Trophoblast cell (in vitro differentiated cells and primary cell): ENCODE measurements at places on chromosomes 5 and 9.

DNA sequence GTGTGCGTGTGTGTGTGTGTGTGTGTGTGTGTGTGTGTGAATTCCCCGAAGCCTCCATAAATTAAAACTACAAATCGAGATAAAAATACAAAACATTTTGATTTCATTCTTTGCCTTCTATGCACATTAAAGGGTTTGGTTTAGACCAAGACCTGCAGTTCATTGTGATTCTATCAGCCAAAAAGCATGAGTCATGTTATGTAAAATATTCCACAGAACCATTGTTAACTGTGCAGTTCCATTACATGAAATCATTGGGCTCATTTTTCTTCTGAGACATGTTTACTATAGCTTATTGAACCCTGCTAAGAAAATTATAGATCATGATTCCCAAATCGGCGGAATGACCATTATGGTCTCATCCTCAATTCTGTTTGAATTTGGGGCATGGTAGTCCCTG lies 11.7 kb downstream of the CAVIN4 start:
- peaks cover 5% of the 10 kb centered on the region for H3K36me3 ChIP-seq
- DNase-seq: no peak
- no peak overlapping the region for H3K4me3 ChIP-seq
- no peak overlapping the region for H3K27ac ChIP-seq
- H3K27me3 ChIP-seq: no peaks in the 10 kb centered on the region
- H3K4me1 ChIP-seq: no peaks in the 10 kb centered on the region

GRCh38 chr9:3856592-3856991 lies 330.8 kb upstream of the RFX3 start:
- H3K27me3 ChIP-seq: no peaks in the 10 kb centered on the region
- no peak overlapping the region for H3K27ac ChIP-seq
- H3K4me1 ChIP-seq: no peaks in the 10 kb centered on the region

DNA sequence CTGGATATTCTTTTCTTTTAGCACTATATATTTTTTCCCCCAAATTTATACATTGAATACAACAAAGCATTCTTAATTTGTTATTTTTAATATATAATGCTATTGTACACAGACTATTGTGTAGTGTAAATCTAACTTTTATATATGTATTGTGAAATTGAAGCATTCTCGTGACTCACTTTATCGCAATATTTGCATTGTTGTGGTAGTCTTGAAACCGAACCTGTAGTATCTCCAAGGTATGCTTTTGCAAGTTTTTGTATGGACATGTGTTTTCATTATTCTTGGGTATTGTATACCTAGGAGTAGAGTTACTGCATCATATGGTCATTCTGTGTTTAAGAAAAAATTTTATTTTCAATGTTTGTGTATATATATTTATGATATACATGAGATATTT lies 49.6 kb downstream of the NSD1 start:
- peaks cover 9% of the 10 kb centered on the region for H3K36me3 ChIP-seq
- no peaks in the 10 kb centered on the region for H3K4me1 ChIP-seq
- H3K4me3 ChIP-seq: no peak overlapping the region
- DNase-seq: no peak

DNA sequence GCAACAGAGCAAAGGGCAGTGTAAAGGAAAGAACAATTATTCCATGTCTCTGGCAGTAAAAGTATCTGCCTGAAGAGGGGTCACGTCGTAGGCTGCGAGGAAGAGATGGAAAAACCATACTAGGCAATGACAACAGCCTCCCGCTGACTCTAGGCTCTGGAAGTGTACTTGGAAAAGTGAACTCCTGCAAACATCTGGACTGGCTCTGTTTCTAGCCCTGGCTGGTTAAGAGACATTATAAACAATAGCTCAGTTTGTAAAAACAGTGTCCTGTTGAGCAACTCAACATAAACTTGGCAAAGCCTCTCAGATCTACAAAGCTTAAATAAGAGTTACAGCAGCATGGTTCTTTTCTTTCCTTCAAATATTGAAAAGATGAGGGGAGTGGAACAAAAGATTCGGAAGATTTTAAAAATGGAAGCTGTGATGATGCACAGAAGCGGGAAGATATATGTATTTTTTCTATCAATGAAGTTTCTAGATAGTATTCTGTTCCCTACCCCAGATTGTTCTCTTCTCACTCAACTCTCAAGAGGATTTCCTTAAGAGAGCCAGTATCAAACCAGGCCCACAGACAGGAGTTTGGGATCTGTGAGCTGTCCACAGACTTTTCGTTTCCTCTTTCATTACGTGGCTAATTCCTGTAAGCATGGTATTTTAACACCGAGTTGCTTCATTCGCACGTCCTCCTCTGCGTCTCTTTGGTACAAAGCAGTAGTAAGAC lies 79.4 kb downstream of the SPTLC1 start:
- no peaks in the 10 kb centered on the region for H3K27me3 ChIP-seq
- no peak for DNase-seq
- H3K4me3 ChIP-seq: no peak overlapping the region
- peaks cover 37% of the 10 kb centered on the region for H3K36me3 ChIP-seq
- H3K4me1 ChIP-seq: peaks cover 7% of the 10 kb centered on the region

DNA sequence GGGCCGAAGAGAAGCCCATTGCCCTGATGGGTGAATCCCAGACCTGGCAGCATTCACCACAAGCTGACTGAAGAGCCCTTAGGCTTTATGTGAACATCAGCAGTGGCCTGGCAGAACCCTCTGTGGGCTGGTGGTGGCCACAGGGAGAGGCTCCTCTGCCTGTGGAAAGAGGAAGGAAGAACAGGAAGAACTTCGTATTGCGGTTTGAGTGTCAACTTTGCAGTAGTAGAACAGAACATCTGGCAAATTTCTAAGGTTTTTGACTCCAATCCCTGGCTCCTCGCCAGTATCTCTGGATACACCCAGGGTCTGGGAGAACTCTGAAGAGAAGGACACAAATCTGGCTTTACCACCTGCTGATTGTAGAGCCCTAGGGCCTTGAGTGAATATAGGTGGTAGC lies 356.4 kb upstream of the GRAMD2B start:
- no peak overlapping the region for H3K27ac ChIP-seq
- no peak for DNase-seq
- H3K27me3 ChIP-seq: no peaks in the 10 kb centered on the region

GRCh38 chr9:108864446-108864845 lies 2.4 kb downstream of the ACTL7A start:
- no peaks in the 10 kb centered on the region for H3K27me3 ChIP-seq
- no peak overlapping the region for H3K27ac ChIP-seq
- H3K4me3 ChIP-seq: no peak overlapping the region
- H3K4me1 ChIP-seq: peaks cover 4% of the 10 kb centered on the region

DNA sequence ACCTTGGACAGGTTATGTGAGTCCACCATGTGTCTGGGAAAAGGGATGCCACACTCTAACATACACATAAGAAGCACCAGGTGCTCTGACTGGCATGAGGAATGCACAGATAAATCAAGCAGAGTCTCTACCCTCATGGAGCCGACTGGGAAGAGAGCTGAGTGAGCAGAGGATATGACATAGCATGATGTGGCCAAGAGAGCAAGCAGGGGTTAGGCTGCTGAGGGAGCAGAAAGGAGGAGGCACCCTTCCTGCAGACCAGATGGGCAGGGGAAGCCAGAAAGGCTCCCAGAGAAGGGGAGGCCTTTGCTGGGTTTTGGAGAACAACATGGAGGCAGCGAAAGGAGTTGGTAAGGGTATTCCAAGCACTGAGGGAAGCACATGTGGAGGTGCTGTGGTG lies 223.1 kb downstream of the GNA14 start:
- no peak for DNase-seq
- H3K27me3 ChIP-seq: no peaks in the 10 kb centered on the region

- peaks cover 16% of the 10 kb centered on the region for H3K4me1 ChIP-seq
- no peaks in the 10 kb centered on the region for H3K27me3 ChIP-seq
- H3K27ac ChIP-seq: no peak overlapping the region
- H3K4me3 ChIP-seq: no peak overlapping the region
- no peaks in the 10 kb centered on the region for H3K36me3 ChIP-seq
These were observed 50.5 kb upstream of the COL5A1 start for GRCh38 chr9:134591082-134591571.

DNA sequence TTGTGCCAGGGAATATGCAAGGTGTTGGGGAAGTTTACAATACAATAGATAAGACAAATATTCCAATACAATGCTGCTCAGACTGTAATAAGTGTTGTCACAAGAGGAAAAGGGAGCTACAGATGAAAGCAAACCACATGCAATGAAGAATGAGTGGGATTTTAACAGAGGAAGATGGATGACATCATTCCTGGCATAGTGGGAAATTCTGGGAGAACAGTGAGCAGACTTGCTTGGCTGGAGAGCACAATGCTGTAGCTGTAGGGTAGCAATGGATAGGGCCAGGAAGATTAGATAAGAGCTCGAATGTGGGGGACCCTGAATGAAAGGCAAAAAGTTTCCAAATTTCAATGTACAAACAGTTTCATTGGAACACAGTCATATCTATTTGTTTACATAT lies 9.5 kb upstream of the DPYSL3 start:
- H3K27ac ChIP-seq: no peak overlapping the region
- H3K36me3 ChIP-seq: no peaks in the 10 kb centered on the region
- no peak overlapping the region for H3K4me3 ChIP-seq
- no peaks in the 10 kb centered on the region for H3K27me3 ChIP-seq

GRCh38 chr5:72206160-72206559 lies 98.9 kb downstream of the MAP1B start:
- no peak overlapping the region for H3K4me3 ChIP-seq
- H3K4me1 ChIP-seq: peaks cover 4% of the 10 kb centered on the region
- H3K36me3 ChIP-seq: no peaks in the 10 kb centered on the region
- H3K27me3 ChIP-seq: no peaks in the 10 kb centered on the region
- DNase-seq: no peak
- no peak overlapping the region for H3K27ac ChIP-seq

DNA sequence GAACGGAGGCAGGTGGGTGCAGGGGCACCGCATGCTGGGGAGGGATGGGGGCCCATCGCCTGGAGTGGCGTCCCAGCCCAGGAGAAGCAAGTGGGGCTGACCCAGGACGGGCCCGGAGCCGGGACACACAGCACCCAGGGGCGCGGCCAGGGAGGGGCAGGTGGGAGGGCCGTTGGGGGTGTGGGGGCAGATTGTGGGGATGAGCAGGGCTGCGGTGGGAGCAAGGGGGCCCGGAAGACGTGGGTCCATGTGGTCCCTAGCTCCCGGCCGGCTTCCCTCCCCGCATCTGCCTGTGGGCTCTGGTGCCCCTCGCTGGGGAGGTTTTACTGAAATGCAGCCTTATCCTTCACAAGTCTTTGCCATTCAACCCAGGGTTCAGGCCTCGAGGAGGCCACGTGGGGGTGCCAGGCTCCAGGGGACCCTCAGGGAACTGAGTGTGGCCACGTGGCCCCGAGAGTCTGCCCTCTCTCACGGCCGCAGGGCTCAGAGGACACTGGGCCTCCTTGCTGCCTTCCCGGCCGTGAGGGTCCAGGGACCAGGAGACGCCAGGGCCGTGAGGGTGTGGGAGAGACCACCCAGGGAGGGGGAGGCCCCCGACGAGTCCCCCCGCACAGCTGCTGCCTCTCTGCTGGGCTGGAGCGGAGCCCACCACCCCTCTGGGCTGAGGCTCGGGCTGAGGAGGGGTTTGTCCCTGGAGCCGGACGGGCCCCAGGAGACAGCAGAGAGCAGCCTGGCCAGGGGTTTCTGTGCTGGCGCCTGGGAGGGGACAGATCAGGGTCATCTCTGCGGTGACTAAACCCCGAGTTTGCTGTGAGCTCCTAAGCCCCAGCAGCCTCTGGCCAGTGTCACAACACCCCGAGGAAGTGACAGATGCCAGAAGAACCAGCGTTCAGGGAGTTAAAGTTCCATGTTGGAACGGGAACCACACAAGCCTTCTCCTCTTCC lies 35.2 kb downstream of the SLC9A3 start:
- H3K27ac ChIP-seq: no peak overlapping the region
- DNase-seq: no peak
- no peaks in the 10 kb centered on the region for H3K4me1 ChIP-seq
- H3K27me3 ChIP-seq: peaks cover 16% of the 10 kb centered on the region

DNA sequence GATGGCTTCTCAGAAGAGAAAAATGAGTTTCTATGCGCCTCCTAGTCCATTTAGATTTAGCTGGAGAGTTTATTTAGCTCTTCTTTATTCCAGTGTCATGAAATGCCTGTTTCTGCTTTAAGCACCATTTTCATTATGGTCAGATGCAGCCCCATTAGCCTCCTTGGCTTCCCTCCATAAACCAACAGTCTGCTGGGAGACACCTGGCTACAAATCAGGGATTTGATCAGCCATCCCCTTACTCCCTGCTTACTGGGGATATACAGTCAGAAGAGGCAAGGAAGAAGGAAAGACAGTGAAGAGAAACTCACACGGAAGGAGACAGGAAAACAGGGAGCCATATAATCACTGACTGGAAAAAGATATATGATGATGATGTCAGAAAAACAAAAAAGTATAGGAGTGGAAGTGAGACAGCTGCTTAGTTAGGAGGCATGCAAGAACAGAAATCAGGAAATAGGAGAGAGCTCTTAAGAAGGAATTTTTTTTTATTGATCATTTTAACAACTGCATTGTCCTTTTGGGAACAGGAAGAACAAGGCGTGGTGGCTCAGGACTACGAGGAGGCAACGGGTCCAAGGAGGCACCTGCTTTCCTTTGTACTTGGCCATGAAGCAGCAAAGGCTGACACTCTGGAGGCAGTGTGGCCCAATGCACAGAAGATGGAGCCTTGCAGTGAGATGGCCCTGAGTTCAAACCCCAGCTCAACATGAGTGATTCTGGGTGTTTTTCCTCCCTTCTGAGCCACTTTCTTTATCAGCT lies 56.1 kb downstream of the MED27 start:
- H3K27me3 ChIP-seq: no peaks in the 10 kb centered on the region
- no peaks in the 10 kb centered on the region for H3K36me3 ChIP-seq
- H3K4me1 ChIP-seq: peaks cover 22% of the 10 kb centered on the region
- DNase-seq: no peak
- no peak overlapping the region for H3K4me3 ChIP-seq

- H3K36me3 ChIP-seq: no peaks in the 10 kb centered on the region
- no peaks in the 10 kb centered on the region for H3K4me1 ChIP-seq
- no peaks in the 10 kb centered on the region for H3K27me3 ChIP-seq
- H3K4me3 ChIP-seq: no peak overlapping the region
- no peak for DNase-seq
These were observed 96.6 kb downstream of the ADRB2 start for GRCh38 chr5:148923023-148923422.

DNA sequence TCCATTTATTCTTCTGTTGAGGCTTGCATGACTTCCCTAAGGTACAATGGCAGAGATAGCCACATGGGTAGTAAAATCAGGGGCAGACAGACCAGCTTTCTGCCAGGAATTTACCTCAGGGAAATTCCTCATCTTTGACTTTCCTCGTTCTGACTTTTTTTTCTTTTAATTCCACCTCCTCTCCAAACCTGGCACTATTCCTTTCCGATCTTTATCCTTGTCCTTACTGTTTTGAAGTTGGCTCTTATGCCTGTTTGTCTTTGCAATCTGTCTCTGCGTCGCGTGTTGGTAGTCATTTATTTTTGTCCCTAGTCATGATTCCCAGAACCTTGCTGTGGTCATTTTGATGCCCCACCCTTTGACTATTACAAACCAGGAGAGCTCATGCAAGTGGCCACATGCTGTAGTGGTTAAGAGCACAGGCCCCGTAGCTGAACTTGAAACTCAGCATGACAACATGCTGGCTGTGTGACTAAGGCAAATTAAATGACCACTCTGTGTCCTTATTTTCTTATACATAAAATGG lies 19.0 kb downstream of the TMC1 start:
- H3K36me3 ChIP-seq: no peaks in the 10 kb centered on the region
- DNase-seq: peak; percentile 84
- H3K27me3 ChIP-seq: no peaks in the 10 kb centered on the region

GRCh38 chr5:131944702-131945550 lies 537 bp downstream of the MEIKIN start:
- H3K4me3 ChIP-seq: no peak overlapping the region
- DNase-seq: no peak
- no peaks in the 10 kb centered on the region for H3K27me3 ChIP-seq
- no peaks in the 10 kb centered on the region for H3K4me1 ChIP-seq
- H3K27ac ChIP-seq: no peak overlapping the region
- no peaks in the 10 kb centered on the region for H3K36me3 ChIP-seq
